CD4-positive, alpha-beta T cell treated with Interleukin-17A for 1 hour (primary cell): ENCODE measurements at places on chromosomes 6 and 20.
A peak's percentile ranks its signal among the peaks of the same experiment; 100 is the strongest.

DNA sequence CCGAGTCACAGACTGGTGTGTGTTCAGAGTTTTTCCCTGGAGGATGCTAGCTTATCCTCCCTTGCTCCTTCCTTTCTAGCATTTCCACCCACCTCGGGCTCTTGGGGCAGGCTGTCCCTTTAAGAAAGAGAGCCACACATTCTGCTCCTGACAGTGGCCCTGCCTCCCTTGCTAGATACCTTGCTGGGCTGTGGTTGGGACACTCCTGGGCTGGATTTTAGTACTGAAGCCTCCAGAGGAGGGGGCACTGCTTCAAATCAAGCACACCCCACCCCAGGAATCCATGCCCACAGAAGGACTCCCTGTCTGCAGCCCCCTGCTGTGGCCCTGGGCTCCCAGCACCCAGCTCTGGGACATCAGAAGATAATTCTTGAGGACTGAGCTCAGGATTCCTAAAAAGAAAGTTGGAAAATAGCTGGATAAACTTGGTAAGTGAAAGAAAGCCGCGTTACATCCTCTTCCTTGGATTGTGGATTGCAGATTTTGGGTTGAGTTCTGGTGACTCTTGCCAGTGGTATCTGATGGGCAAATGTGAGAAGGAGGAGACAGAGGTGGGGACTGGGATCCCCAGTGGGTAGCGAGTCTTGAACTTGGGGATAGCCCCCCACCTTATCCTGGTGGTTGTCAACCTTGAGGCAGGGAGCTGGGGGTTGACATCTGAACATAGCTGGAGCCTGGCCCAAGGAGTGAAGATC lies 29.0 kb downstream of the DAAM2 start:
- DNase-seq: no peak

DNA sequence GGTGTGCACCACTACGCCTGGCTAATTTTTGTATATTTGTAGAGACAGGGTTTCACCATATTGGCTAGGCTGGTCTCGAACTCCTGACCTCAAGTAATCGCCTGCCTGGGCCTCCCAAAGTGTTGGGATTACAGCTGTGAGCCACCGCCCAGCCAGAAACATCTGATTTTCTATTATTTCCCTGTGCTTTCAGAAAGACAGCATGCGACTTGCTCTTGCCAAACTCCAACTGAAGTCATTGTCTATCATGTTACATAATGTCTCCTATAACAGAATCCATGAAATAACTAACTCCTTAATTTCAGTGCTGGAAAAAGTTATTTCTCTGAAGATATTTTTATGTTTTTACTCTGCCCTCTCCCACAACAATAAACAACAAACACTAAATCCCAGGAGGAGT lies 8.5 kb downstream of the RMND1 start:
- DNase-seq: no peak

DNA sequence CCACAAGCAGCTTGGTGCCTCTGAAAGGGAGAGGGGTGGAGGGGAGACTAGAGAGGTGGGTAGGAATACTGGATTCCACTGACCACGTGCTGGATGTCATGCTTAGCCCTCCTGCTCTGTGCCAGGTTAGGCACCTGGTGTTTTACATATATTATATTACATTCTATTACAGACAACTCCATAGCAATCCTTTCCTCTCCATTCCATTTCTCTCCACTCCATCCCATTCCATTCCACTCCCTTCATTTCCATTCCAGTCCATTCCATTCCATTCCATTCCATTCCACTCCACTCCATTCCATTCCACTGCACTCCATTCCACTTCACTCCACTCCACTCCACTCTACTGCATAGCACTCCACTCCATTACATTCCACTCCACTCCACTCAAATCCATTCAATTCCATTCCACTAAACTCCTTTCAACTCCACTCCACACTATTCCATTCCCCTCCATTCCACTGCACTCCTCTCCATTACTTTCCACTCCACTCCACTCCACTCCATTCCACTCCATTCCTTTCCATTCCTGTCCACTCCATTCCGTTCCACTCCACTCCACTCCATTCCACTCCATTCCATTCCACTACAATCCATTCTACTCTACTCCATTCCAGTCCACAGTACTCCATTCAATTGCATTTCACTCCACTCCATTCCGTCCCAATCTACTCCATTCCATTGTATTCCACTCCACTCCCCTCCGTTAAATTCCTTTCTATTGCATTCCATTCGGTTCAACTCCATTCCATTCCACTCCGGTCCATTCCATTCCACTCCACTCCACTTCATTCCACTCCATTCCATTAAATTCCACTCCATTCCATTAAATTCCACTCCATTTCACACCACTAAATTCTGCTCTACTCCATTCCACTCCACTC lies 27.2 kb upstream of the DEFB125 start:
- DNase-seq: no peak

GRCh38 chr6:106659859-106660258 lies 30.5 kb downstream of the QRSL1 start:
- DNase-seq: no peak

DNA sequence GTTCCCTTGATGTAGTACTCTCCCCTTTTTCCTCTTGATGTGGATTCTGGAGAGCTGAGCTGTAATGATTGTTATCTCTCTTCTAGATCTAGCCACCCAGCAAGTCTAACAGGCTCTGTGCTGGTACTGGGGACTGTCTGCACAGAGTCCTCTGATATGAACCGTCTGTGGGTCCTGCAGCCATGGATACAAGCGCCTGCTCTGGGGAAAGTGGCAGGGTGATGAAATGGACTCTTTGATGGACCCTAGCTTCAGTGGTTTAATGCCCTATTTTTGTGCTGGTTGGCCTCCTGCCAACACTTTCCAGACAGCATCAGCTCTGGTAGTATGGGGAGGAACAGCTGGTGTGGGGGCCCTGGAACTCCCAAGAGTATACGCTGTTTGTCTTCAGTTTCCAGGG lies 216.3 kb downstream of the ADGRG6 start:
- DNase-seq: no peak

DNA sequence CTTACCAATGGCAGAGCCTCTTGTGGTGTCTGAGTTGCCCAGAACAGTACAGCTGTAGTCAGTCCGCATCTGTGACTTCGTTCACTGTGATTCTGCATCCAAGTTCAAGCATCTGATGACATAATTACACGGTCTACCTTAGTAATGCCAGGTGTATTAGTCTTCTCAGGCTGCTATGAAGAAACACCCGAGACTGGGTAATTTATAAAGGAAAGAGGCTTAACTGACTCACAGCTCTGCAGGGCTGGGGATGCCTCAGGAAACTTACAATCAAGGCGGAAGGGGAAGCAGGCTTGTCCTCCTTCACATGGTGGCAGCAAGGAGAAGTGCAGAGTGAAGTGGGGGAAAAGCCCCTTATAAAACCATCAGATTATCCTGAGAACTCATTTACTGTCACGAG lies 163.9 kb upstream of the SULF2 start:
- no peak for DNase-seq

GRCh38 chr20:62674370-62674769 lies 32.1 kb downstream of the SLCO4A1 start:
- no peak for DNase-seq

DNA sequence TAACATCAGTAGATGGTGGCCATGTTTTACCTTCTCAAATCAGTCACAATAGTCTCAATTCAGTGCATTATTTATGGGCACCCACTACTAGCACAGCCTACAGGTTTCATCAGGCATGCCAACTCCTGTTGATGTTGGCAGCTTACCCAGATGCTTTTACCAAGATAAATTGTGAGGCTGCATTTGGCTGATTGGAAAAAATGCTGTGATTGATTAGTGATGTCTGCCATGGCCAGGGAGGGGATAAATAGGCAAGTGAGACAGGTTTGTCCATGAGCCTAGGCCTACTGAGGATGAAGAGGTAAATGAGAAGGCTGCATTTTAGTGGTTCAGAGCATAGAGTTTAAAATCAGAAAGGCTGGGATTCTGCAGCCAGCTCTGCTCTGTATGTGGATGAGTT lies 227.1 kb downstream of the NFATC2 start:
- no peak for DNase-seq

GRCh38 chr6:79782792-79783580 lies 151.9 kb downstream of the SH3BGRL2 start:
- DNase-seq: no peak

- DNase-seq: no peak
Observed at GRCh38 chr6:96007663-96008062, 8.1 kb upstream of the FUT9 start.

GRCh38 chr6:23650676-23651075 lies 475.3 kb upstream of the NRSN1 start:
- no peak for DNase-seq

DNA sequence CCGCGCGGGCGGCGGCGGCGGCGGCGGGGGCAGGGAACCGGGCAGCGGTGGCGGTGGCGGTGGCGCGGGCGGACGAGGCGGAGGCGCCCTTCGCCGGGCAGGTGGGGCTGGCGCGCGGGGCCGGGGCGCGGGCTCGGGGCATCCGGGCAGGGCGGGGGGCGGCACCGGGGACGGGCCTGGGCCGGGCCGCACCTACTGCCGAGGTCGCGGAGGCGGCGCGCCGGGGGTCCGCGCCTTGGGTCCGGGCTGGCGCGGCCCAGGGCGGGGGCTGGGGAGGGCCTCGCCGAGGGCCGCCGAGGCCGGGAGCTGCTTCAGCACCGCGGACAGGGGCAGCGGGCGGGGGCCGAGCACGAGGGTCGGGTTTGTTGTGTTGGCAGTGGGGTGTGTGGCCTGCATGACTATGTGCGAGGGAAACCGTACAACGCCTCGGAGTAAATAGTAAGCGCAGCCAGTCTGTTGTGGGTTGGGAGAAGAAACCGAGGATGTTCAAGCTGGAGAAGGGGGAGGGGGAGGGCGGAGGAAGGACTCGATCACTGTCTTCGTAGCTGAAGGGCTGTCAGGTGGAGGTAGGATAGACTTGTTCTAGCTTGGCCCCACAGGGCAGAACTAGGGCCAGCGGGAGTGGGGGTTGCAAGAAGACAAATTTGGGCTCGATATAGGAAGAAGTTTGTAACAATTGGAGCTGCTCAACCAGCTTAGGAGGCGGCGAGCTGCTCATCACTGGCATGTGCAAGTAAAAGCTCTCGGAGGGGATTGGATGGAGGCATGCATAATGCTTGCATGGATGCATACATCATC lies 593 bp downstream of the MMP24 start:
- peak; percentile 31 for DNase-seq

- DNase-seq: no peak
Observed at GRCh38 chr20:63121246-63121645, 94.7 kb downstream of the YTHDF1 start.

- DNase-seq: no peak
Observed at GRCh38 chr6:164331026-164331425, 916.5 kb downstream of the QKI start.

DNA sequence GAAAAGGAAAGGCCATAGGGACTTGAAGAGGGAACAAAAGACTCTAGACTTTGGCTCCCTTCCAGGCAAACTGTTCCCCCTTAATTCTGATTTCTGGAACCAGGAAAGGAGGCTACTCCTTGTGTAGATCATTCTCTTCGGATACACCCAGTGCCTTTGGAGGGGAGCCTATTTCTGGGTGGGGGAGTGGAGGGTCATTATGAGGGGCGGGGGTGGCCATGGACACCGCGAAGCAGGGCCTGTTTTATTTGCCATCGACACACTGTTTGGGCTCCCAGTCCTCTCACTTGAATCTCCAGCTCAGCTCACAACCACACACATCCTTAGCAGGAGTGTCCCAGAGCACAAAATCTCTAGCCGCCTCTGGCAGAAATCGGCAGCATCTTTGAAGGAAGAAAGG lies 132.3 kb downstream of the PXDC1 start:
- DNase-seq: no peak
